ENCODE measurements at places on chromosomes 3 and 15.
A peak's percentile ranks its signal among the peaks of the same experiment; 100 is the strongest.

- DNase-seq: no peak
These were observed 136.5 kb upstream of the MLF1 start for GRCh38 chr3:158434412-158435038.

DNA sequence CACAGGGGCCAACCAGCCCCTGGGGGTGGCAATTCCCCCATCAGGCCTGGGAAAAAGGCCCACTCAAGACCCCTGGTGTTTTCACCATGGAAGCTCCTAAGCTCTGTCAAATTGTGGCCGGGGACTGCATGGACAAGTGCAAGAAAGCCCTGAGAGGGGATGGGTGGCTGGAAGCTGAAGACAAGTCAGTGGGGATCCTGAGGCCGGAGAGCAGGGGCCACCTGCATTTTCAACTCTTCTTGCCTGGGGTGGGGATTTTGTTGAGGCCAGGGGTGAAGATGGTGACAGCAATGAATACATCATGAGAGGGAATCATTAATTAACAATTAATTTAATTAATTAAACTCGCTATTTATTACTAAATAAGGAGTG is 33.9 kb downstream of the FEM1B start:
- DNase-seq: no peak

GRCh38 chr3:10775828-10776227 is 40.2 kb upstream of the SLC6A11 start:
- DNase-seq: no peak

DNA sequence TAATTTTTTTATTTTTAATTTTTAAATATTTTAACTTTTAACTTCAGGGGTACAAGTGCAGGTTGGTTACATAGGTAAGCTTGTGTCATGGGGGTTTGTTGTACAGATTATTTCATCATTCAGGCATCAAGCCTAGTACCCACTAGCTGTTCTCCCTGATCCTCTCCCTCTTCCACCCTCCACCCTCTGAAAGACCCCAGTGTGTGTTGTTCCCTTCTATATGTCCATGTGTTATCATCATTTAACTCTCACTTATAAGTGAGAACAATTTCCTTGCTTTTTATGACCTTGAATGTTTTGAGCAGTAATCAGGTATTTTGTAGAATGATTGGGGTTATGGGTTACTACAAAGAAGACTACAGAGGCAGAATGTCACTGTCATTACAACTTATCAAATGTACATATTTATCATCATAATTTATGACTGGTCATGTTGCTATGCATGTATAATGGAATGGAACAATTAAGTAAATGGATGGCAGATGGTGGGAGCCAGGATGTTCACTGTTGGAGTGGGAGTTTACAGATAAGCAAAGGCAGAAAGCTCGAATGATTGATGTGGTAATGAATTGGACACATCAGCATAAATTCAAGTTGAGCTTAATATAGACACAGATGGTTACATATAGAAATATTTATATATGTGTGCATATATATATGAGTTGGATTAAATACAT is 563.8 kb upstream of the ROBO1 start:
- DNase-seq: no peak

DNA sequence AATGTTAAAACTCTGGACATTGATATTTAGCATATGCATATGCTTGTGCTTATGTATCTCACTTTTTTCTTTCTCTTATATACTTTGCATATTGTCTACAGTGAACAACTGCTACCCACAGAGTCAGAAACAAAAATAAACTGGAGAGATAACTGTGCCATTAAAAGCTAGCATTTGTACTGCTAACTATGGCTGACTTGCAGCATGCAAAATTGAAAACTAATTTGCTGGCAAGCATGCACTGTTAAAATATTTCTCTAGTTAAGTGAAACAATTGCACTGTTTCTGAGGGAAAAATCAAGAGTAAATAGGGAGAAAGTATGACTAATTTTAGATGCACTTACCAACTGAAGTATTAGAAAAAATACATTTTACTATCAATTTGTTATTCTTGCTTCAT is 177.8 kb downstream of the CBLB start:
- DNase-seq: no peak

DNA sequence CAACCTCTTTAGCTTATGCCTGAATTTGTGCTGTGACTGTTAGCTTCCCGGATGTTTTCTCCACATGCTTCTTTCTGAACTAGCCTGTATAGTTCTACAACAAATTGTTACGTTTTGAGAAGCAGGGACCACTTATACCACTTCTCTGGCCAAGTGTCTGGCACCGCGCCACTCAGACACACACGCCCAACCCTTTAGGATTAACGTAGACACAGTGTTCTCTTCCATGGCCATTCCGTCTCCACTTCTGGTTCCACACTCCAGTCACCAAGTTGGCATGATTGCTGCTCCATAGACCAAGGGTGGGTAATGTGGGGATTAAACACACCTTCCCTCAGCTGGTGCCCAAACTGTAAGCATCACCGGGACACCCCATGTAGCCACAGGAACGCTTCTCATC is 755 bp upstream of the TMEM108 start:
- no peak for DNase-seq

DNA sequence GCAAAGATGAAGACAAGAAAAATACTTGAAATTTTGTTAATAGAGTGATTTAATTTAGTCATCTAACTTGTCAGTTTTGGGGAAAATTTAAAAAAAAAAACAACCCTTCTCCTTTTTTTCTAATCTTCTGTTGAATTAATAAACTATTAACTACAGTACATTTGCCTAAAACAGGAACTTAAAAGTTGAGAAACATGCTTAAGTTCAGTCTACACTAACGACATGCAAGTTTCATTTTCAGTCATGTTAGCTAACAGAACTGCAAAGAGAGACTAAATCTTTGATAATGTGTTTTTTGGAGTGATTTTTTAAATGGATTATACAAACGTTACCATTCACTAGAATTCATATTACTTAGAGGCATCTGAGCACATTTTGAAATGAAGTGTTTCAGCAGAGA is 71.9 kb upstream of the MBNL1 start:
- no peak for DNase-seq

DNA sequence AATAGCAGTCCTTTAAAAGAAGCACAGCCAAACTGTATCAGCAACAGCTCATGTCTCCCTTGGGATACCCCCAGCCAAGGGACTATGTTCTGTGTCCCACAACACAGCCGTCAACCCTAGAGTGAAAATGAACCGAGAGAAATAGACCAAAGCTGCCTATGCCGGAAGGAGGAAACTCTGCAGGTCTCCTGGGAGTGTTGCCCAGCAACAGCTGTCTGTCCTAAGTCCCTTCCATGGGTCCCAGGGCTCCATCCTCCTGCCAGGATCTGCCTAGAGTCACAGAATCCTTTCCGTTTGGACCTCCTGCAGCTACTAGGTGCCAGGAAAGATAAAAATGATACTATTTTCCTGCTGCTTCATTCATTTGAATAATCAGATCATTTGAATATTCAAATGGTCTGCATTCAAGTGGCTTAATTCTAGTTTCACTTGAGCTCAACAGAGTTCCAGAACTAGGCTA is 53.1 kb downstream of the TRANK1 start:
- DNase-seq: no peak

- no peak for DNase-seq
These were observed 1310.2 kb downstream of the SI start for GRCh38 chr3:163768048-163768447.

GRCh38 chr15:89071471-89071870 is 16.8 kb upstream of the ABHD2 start:
- no peak for DNase-seq

DNA sequence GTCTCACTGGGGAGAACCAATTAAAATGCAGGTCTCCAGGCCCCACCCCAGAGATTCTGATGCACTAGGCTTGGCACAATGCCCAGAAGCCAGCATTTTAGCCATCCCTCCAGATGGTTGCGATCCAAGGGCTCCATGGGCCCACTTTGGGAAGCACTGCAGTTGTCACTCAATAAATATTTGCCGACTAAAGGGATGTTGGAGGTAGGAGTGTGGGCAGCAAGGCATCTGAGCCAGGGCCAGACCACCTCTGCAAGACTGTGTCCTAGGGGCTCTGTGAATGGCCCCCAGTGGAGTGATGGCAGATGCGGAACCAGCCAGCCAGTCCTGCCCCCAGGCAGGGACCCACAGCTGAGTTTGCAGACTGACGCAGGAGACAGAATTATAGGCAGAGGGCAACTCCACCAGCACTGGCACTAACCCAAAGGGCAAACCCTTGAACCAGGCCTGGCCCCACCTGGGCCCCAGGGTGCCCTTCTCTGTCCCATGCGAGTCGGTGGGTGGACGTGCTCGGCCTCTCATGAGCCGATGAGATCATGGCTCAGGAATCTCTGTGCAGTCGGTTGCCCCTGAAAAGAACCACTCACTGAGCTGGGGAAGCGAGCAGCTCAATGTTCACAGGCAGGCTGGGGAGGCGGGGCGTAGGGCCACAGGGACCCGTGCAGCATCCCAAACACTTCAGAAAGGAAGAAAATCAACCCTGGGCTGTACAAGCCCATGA is 49.7 kb downstream of the SEMA5B start:
- no peak for DNase-seq

DNA sequence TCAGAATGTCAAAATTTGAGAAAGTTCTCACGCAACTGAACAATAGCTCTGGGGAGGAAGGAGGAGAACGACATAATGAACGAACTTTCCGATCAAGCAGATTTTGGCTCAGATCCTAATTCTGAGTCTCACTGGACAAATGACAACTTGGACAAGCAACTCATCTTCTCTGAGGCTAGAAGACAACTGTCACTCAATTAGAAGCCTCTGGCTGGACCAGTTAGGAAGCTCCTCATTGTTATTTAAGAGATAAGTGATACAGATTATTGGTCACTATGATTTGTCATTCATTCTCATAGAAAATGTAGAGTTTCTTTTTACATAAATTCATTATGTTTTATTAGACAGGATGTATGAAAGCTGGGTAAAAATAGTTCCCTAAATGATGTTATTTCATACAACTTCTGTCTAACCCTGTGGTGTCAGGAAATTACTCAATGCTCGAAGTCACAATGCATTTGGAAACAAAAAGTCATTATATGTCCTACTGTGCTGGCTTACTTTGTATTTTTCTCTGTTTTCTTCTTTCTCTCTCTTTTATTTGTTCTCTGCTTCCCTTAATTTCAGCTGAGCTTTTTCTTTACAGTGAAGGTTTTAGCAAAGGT is 11.0 kb upstream of the C3orf49 start:
- DNase-seq: no peak

DNA sequence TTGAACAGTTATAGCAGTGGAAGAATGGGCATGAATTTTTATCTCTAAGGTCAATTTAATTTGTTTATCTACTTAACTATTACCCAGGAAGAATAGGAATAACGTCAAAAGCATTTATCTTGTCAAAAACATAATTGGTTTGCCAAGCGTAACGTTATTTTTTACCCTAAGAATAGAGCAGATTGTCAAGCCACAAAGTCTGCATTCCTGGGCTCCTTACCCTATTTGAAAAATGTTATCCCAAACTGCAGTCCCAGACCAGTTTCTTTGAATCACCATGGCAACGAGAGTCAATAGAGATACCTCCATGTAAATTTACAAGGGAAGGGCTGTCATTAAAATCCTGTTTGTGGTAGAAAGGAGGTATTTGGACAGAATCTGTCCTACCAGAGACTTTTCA is 61.1 kb downstream of the CPNE4 start:
- DNase-seq: no peak

GRCh38 chr15:40054605-40054854 is 15.5 kb upstream of the SRP14 start:
- no peak for DNase-seq

- DNase-seq: peak; percentile 25
These were observed at the start of gene TMOD2 for GRCh38 chr15:51750792-51751696. TMOD2 (plus strand) TSS chr15:51751597; CDS start chr15:51766442, 14,845 bp downstream.

All from stimulated activated CD4-positive, alpha-beta T cell treated with anti-CD3 and anti-CD28 coated beads, Interleukin-15, amount 100 ng/mL, for 1 hour (primary cell).